ENCODE measurements at places on chromosomes 4 and X. TPM values are rescaled to one million over a fixed set of nuclear protein-coding genes. Genes with fewer than 3 reads are reported as not detected.
A peak's percentile ranks its signal among the peaks of the same experiment; 100 is the strongest.

SERPINA7 gene
- total RNA-seq, result not detected

UTP14A gene
- total RNA-seq, result 10.9 TPM

ADRA2C gene
- total RNA-seq, result 6.7 TPM

NSG1 gene
- total RNA-seq, result 1.3 TPM

DNA sequence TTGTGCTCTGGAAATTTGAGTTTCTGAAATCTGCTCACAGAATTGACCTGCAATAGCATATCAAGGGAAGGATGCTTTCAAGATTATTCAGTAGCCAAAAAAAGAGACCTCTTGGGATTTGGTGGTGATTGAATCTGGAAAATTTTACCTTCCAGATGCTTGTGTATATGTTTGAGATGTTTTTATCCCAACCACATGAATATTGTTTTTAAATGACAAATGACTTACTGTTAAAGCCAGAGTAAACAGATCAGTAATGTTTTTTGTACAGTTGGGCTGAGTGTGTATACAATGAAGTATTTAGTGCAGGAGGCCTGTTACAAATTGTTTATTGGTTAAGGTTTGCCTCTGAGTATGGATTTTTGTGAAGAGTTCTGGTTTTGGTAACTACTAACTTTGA lies 126.5 kb downstream of the CBR4 start:
- no peak for DNase-seq
- H3K27me3 ChIP-seq, result no peaks in the 10 kb centered on the region
- H3K36me3 ChIP-seq, result no peaks in the 10 kb centered on the region
- no peaks in the 10 kb centered on the region for H3K4me1 ChIP-seq

DNA sequence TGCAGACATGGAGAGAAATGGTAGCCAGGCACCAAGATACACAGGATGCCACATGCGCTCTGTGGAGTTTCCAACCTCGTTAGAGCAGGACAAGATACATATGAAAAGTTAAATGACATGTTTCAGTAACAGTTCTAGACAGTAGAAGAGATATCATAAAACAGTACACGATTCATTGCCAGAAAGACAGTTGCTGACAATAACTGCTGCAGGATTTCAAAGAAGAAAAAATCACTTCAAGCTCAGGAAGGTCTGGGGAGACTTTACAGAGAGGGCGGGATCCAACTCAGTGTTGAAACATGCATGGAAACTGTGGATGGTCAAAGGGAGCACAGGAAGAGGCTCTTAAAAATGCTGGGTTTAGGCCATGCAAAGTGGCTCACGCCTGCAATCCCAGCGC lies 31.0 kb downstream of the DCTD start:
- no peak for DNase-seq
- H3K27ac ChIP-seq, result no peak overlapping the region
- H3K27me3 ChIP-seq, result no peaks in the 10 kb centered on the region
- H3K4me3 ChIP-seq, result no peak overlapping the region

DNA sequence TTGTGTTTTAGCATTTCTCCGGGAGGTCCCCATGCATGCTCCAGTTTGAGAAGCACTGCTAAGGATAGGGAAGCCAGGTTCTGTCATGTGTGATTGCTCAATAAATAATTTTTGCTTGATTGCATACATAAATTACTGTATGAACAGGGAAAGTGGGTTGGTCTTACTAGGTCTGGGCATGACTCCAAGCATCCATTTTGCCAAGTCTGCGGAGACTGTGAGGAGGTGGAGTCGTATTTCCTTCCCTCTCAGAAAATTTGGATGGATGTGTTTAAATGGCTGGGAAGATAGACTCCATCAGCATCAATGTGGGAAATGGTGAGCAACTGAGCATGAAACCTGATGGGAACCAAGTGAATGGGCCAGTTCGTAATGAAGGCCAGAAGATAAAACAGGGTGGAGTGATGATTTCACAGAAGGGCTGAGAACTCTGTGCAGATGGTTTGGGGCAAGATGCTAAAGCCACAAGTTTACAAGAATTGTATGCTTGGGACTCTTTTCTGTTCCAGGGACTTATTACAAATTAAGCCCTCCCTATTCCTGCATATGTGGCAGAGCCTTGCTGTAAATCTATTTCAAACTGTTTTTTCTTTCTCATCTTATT lies 84.1 kb downstream of the NHS start:
- H3K27me3 ChIP-seq, result no peaks in the 10 kb centered on the region
- no peaks in the 10 kb centered on the region for H3K36me3 ChIP-seq
- H3K27ac ChIP-seq, result no peak overlapping the region
- H3K4me1 ChIP-seq, result no peaks in the 10 kb centered on the region

DNA sequence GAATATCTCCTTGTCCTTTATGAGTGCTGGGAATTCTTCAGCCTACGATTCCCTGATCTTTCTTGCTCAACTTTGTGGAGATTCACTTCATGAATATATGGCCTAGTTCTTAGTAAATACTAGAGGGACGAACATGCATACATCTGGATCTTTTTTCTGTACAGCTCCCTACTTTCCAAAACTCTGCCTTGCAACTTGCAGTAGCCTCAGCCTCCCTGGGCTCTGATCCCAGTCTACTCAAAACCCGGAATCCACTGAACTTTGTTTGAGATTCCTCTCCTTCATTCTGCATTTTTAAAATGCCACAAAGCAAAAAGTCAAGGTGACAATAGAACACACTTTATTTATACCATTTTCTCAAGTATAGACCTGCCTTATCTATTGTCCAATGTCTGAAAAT lies 50.0 kb upstream of the PCDH7 start:
- DNase-seq, result no peak
- no peak overlapping the region for H3K4me3 ChIP-seq
- H3K4me1 ChIP-seq, result no peaks in the 10 kb centered on the region
- no peaks in the 10 kb centered on the region for H3K36me3 ChIP-seq
- no peak overlapping the region for H3K27ac ChIP-seq

DNA sequence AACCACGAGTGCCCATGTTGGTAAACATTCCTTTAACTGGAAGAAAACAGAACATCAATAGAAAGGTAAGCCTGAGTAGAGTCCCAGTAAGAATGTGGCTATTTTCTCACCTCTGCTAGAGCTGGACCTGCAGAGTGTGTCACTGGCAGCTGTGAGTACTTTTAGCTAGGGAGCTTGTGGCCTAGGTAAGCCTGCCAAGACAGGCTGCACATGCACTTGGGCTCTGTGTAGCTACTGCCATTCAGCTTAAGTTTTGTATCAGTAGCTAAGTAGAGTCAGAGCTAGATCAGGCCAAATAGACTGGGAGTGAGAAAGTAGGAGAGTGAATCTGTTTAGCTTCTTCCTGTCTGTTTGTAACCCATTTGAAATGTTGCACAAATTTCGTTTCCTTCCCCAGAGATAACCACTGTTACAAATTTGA lies 35.3 kb downstream of the RBPJ start:
- H3K27me3 ChIP-seq, result no peaks in the 10 kb centered on the region
- no peaks in the 10 kb centered on the region for H3K36me3 ChIP-seq
- H3K4me1 ChIP-seq, result peaks cover 17% of the 10 kb centered on the region
- peak; percentile 63 for DNase-seq
- H3K27ac ChIP-seq, result no peak overlapping the region
- no peak overlapping the region for H3K4me3 ChIP-seq

GRCh38 chrX:11478911-11479310 lies 185.7 kb downstream of the AMELX start:
- H3K27ac ChIP-seq, result no peak overlapping the region
- no peak for DNase-seq
- H3K4me1 ChIP-seq, result no peaks in the 10 kb centered on the region
- H3K27me3 ChIP-seq, result no peaks in the 10 kb centered on the region
- no peak overlapping the region for H3K4me3 ChIP-seq
- H3K36me3 ChIP-seq, result no peaks in the 10 kb centered on the region

GRCh38 chr4:101843054-101843453 lies 52.5 kb downstream of the BANK1 start:
- H3K27ac ChIP-seq, result no peak overlapping the region
- H3K36me3 ChIP-seq, result no peaks in the 10 kb centered on the region
- H3K4me3 ChIP-seq, result no peak overlapping the region
- DNase-seq, result no peak
- H3K4me1 ChIP-seq, result no peaks in the 10 kb centered on the region

Measured in body of pancreas (tissue), 4 donors.